ENCODE measurements at places on chromosomes 1 and 21.

GRCh38 chr1:56824271-56824670 lies 5.1 kb upstream of the FYB2 start:
- DNase-seq: no peak

DNA sequence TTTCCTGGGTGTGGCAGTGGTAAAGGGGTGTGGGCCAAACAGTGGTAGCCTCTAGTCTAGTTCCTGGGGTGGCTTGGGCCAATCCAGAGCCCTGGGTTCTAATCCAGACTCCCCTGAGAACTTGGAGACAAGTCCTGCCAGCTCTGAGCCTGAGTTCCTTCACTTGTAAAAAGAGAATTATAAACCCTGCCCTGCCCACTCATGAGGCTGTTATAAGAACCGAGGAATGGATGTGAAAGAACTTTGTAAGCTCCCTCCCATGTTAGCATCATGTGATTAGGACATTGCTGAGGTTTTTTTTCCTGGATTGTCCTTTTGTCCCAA lies 131.0 kb downstream of the RRAGC start:
- DNase-seq: no peak

DNA sequence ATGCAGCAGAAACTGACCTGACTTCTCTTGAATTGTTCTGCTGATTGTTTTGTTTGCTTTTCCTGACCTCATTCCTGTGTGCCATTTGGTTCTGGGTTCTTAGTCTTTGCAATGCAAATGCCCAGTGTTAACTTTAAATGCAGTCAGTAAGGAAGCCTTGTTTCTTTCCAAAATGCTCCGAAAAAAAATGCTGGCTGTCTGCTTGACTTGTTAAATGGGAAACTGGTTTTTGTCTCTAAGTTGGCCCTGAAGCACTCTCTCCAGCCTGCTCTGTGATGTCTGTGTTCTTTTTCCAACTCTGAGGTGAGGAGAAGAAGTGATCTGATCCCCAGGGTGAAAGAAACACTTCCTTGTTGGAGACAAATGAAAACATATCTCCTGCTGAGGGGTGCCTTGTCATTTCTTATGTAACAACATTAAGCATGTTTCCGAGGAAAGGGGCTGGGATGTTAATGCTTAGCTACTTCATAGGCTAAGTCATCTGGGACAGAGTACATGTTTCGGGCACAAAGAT lies 256.3 kb upstream of the ADGRL4 start:
- DNase-seq: no peak

DNA sequence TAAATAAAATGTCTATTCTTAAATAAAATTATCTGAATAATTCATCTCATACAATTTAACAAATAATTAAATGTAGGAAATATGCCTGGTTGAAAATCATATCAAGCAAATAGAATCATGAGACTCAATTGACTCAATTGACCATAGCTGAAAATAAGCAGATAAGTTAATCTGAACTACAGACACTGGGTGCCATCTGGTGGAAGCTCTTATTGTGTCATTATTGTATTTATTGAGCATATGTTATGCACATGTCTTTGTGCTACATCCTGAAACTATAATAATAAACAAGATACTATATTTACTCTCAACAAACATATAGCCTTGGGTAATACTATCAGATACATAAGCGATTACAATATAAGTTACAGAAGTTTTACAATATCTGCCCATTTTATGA lies 41.0 kb downstream of the BRINP3 start:
- DNase-seq: no peak

DNA sequence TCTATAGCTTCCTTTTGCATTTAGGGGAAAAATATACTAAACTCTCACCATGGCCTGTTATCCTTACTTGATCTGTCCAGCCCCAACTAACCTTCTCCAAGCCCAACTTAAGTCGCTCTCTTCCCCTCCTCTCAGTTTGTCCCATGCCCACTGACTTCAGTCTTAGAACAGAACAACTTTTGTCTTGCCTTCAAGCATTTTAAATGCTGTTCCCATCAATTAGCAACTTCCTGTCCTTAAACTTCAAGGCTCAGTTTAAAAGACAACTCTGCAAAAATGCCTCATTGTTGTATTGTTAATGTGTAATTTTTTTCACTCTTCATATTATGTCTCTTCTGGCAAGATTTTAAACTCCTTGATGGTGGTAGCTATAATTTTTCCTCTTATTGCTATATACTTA lies 526.9 kb downstream of the NEGR1 start:
- DNase-seq: no peak

DNA sequence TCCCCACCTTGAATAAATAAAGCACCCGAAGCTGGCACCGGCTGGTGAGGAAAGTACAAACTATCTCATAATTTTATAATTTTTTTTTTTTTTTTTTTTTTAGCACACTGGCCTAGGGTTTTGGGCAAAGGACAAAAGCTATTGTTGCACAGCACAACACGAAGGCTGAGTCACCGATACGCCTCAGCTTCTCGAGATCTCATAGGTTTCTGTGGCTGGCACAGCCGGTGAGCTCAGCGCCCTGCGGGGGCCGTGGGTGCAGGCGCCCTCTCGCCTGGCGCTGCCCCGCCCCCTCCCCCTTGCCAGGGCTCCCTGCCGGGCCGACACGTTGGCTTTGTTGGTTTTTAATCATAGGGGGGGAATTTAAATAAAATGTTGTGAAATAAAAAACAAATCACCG lies 17.2 kb downstream of the CASZ1 start:
- no peak for DNase-seq

GRCh38 chr21:15333951-15334350 lies 269.2 kb upstream of the NRIP1 start:
- no peak for DNase-seq

GRCh38 chr1:48023488-48023887 lies 26.3 kb upstream of the TRABD2B start:
- no peak for DNase-seq

GRCh38 chr1:25676488-25676887 lies 59.9 kb downstream of the MAN1C1 start:
- no peak for DNase-seq

- no peak for DNase-seq
Observed at GRCh38 chr1:9691108-9691445, 39.5 kb downstream of the PIK3CD start.
